ENCODE measurements at places on chromosomes 5 and 9.

DNA sequence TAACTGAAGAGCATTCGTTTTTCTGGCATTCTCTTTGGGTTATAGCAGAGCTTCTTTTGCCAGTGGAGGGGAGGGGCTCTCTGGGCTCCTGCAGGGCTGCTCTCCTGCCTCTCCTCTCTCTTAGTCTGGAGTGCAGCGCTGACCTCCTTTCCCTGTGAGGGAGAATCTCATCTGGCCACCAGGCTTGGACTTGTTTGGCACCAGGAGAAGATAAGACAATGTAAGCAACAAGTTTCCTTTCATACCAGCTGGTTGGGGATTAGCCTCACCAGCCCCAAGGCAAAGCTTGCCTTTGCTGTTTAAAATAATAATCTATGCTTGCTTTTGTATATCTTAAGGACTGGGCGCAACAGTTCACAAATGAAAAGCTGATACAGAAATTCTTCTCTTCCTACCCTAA is 196.4 kb downstream of the TLE4 start:
- DNase-seq, result no peak

GRCh38 chr5:6326776-6327175 is 51.6 kb downstream of the MED10 start:
- no peak for DNase-seq

- DNase-seq, result no peak
These were observed 180.7 kb upstream of the EGFLAM start for GRCh38 chr5:38077652-38078051.

DNA sequence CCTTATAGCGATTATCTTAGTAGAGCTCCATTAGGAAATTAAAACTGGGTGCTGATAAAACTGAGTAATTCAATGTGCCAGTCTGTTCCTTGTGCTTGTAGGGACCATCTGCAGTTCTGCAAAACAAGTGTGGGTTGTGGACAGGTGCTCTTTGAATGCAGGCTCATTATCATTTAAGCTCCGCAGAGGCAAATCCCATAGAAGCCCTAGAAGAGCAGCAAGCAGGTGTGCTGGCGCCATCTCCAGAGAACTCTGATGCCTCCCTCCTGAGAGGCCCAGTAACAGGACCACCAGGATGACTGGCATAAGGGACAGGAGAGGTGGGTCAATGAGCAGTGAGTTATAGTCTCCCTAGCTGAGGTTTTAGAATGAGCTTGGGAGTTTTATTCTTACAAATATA is 1342.4 kb upstream of the DMAC1 start:
- DNase-seq, result no peak

GRCh38 chr9:69454321-69454720 is 129.3 kb downstream of the ENTREP1 start:
- DNase-seq, result no peak

DNA sequence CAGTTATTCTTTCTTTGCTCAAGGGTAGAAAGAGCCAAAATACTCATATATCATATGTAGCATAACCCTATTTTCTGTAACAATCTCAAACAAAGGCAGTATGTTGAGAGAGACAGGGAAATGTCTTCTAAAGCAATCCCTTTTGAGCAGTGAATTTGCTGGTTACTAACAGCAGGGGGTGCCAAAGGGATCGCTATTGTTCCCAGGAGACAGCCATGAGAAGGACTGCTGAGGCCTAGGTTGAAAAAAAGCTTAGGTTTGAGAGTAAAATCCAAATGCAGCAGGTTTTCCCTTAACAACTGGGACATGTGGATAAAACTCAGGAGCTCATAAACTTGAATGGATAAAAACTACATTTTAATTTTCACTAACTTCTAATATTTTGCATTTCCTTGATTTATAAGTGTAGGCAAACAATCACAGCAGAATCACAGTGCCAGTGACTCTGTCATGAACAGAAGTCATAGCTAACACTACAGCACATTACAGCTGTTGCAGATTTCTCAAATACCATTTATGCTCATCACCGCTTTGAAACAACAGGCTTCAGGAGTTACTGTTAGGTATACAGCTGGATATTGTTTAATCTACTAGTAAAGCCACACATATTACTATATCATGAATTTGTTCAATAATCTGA is 148.4 kb downstream of the MAPKAP1 start:
- DNase-seq, result peak; percentile 64

- no peak for DNase-seq
These were observed 32.5 kb upstream of the ALDOB start for GRCh38 chr9:101468116-101468515.

DNA sequence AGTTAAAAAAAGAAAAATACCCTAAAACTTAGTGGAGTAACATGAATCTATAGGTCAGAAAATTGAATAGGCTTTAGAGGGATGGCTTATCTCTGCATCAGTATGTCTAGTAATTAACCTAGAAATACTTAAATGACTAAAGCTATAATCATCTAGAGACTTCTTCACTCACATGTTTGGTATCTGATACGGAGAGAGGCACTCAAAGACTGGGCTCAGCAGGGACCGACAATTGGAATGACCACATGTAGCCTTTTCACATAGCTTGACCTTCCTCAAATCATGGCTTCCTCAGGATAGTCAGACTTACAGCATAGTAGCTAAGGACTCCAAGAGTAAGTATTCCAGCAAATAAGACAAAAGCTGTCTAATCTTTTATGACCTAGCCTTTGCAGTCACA is 105.3 kb upstream of the RORB start:
- DNase-seq, result no peak

DNA sequence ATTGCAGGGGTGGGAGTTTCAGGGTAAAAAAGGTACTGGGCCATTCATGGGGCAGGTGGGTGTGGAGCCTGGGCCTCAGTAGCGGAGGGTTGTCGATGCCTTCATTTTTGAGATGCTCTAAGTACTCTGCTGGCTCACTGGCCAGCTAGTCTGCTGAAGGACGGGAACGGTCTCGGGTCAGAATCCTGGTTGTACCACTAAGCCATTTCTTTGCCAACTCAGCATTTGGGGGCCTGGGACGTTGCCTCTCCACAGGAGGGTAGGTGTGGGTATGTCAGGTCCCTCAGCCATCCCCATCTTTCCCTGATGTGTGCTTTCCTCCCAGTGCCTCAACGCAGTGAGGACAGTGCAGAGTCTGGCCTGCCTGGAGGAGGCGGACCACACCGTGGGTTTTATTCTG is 25.1 kb downstream of the SH3GLB2 start:
- no peak for DNase-seq

DNA sequence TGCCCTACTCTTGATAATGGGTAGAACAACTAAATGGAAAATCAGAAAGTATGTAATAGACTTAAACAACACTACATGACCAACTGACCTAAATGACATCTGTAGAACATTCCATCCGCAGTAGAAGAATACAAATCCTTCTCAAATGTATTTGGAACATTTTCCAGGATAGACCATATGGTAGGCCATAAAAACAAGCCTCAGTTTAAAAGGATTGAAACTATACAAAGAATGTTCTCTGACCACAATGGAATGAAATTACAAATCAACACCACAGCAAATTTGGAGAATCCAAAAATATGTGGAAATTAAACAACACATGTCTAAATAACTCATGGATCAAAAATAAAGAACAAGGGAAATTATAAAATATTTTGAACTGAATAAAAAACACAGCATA is 189.2 kb downstream of the NDUFS4 start:
- no peak for DNase-seq

- DNase-seq, result no peak
These were observed 133.2 kb upstream of the PANK3 start for GRCh38 chr5:168712280-168712924.

DNA sequence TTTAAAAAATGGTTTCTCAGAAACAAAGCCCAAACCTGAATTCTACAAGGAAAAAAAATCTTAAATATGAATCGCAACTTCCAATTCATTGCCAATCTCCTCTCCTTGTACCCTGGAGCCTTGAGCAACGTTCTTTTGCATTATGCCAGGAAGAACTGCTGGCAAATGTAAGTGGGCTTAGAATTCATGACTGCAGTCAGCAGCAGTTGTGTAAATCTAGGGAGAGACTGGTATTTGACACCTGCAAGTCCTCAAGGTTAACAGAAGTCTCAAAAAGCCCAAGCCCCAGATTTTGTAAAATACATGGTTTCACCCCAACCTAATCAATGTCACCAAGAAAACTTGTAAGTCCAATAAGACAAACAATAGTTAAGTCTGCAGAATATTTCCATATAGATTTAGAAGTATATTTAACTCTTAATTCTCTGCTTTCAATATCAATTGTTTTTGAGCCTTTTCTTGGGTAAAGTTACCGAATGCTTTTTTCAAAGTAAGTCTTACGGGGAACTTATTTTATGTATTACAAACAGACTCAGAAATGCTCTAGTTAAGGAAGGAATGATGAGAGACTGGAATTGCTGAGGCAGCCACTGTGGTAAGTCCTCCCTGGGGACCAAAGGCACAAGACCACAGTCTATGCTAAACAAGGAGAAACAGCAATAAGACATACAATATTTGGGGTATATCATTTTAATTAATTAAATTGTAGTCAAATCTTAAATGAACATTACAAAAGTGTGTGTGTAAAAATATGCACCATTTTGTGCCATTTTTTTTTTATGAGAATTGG is 31.3 kb downstream of the ELL2 start:
- no peak for DNase-seq

GRCh38 chr9:134061019-134061687 is 6.7 kb downstream of the BRD3 start:
- no peak for DNase-seq

- DNase-seq, result no peak
These were observed 618.2 kb downstream of the TLE1 start for GRCh38 chr9:81071108-81071507.

DNA sequence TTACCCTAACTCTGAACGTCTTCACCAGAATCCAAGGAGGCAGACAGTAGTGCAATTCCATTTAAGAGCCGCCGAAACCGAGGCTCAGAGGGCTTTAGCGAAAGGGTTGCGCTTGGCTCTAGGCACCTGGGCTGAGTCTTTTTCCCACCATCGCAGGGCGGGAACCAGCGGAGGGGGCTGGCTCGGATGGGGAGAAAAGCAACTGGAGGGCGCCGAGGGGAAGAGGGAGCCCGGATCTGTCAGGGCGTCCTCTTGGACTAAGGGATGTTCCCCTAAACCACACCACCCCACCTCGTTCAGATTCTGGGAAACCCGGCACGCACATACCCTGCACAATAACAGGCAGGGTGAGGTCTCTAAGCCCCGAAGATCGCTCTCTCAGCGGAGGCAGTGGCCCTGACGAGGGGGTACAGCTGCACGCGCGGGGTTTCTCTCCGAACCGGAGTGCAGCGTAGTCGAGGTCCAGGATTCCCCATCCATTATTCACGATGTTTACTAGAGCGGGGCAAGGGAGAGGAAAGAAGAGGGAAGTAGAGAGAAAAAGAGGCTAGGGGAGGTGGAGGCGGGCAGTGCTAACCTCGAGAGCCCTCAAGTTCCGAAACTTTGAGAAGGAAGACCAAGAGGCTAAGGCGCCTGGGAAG is 1.3 kb upstream of the POU4F3 start:
- DNase-seq, result no peak

- DNase-seq, result no peak
These were observed 968.1 kb upstream of the CDH18 start for GRCh38 chr5:20956134-20956533.

GRCh38 chr9:113238859-113239232 is 17.5 kb downstream of the SLC31A1 start:
- DNase-seq, result no peak

- DNase-seq, result no peak
These were observed 53.5 kb upstream of the COL15A1 start for GRCh38 chr9:98890256-98890655.

GRCh38 chr5:153543959-153544470 is 53.5 kb downstream of the GRIA1 start:
- DNase-seq, result no peak

GRCh38 chr9:104088416-104088815 is 5.7 kb upstream of the SMC2 start:
- DNase-seq, result no peak

GRCh38 chr5:143663872-143664271 is 148.1 kb upstream of the HMHB1 start:
- no peak for DNase-seq

- DNase-seq, result peak; percentile 26
These were observed 226.6 kb downstream of the SNX18 start for GRCh38 chr5:54743997-54744788.

GRCh38 chr9:87711857-87712800 is 13.8 kb upstream of the CTSL start:
- peak; percentile 17 for DNase-seq

- DNase-seq, result no peak
These were observed 75.4 kb upstream of the ITGA1 start for GRCh38 chr5:52712354-52712753.

DNA sequence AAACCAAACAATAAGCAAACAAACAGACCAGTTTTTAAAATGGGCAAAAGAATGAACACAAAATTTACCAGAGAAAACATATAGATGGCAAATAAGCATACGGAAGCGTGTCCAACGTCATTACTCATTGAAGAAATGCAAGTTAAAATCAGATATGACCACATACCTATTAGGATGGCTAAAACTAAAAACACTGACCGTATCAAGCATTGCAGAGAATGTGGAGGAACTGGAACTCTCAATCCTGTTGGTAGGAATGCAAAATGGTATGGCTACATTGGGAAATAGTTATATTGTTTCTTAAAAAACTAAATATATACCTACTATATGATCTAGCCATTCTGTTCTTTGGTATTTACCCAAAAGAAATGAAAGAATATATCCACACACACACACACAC is 129.4 kb upstream of the ACO1 start:
- DNase-seq, result no peak

DNA sequence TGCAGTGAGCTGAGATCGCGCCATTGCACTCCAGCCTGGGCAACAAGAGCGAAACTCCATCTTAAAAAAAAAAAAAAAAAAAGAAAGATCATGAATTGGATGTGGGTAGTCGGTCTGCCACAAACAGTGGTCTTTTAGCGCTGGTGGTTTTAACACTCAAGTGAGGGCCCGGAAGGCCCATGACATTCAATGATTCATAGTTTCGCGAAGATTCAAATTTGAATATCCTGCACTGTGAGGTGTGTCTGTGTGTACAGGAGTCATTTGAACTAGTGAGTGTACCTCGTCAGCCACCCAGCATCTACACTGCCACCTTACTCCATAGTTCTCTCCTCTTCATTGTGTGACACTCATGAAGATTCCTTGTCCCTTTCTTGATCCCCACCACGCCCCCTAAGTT is 41.3 kb downstream of the CFAP77 start:
- peak; percentile 72 for DNase-seq

GRCh38 chr9:97311798-97312500 is 4.5 kb downstream of the CCDC180 start:
- DNase-seq, result peak; percentile 37

DNA sequence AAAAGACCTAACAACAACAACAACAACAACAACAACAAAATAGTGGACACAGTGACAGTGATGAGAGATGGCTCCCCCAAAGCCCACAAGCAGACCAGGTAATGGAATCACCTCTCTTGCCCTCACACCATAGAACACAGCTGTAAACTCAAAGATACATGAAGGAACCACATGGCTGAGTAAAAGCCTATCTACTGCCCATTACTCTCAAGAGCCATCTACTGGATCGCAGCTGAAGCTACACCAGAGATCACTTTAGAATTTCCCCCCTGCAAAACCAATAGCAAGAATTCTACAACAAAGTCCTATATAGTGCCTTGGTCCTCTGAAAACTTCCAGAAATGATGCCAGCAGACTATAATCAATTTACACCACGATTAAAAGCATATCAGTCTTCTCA is 1537.6 kb upstream of the CDH9 start:
- DNase-seq, result no peak
